Kidney tubule cell (primary cell): ENCODE measurements at places on chromosomes 1 and 21.

- peak; percentile 92 for DNase-seq
These were observed 487.3 kb downstream of the SIPA1L2 start for GRCh38 chr1:232142403-232143314.

DNA sequence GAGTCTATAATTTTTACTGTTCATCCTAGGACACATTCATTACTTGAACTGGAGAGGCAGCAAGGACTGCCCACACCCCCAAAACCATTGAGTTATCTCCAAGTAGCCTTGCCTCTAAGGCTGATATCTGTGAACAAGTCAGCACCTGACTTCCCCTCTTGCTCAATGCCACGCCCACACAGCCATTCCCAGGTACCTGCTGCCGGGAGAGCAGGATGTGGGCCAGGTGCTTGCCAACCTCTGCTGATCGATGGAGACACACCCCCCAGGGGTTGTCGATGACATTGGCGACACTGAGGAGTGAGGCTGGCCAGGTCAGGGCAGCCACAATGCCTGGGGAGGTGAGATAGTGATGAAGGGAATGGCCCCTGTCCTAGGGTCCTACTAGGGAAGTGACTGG lies 60.1 kb downstream of the TMCO4 start:
- no peak for DNase-seq

DNA sequence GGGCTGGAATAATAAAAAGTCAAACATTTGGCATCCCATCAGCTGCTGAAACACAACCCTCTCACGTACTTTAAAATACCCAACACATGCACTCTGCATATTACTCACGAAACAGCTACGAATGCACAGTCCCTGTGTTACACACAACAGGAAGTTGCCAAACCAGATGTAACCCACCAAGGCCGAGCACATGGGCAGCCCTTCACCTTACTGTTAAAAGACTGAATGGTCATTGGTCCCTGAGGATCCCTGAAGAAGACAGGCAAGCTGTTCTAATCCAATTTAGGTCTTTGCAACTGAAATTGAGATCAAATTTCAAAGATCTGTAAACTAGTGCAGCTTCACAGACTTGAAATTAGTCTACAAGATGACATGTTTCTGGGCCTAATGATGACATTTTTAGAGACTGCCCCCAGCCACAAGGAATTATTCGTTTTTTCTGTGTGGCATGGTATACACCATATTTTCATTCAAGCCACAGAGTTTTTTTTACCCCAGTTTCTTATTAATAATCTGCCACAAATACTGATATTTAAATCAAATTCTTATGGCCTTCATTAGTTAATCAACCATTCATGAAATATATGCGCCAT lies 25.6 kb upstream of the IER5 start:
- no peak for DNase-seq

DNA sequence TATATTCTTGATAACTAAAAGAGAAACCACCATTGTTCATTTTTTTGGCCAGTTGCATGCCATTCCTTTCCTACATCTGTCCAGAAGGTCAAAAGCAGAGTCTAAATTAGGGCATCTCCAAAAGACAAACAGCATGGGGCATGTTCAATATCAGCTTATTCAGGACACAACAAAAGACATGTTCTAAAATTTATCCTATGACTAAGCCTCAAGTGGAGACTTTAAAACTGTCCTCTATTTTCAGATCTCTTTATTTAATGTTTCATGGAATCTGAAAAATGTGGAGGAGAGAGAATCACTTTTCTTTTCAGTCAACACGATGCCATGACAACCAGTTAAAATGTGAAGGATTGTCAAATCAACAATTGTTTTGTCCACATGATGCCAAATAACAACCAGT lies 303.4 kb upstream of the PRMT6 start:
- DNase-seq: no peak

DNA sequence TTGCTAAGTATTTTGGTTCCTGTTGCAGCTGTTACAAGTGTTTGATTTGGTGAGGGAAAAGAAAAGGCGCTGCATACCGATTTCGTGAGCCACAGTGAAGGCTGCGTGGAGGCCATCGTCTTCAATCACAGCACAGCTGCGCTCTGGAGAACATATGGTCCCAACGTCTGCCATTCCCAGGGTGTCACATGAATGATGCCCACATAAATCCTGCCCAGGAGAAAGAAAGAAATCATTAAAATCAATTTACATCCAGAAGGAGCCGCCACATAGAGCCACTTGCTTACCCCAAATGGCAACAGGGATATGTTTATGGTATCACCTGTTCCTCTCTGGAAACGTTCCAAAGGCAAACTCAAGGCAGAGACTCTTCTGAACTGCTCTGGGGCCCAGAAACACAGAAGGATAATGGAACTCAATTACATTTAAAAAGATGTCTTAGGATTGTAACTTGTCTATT lies 12.2 kb downstream of the ADAMTS5 start:
- DNase-seq: no peak

DNA sequence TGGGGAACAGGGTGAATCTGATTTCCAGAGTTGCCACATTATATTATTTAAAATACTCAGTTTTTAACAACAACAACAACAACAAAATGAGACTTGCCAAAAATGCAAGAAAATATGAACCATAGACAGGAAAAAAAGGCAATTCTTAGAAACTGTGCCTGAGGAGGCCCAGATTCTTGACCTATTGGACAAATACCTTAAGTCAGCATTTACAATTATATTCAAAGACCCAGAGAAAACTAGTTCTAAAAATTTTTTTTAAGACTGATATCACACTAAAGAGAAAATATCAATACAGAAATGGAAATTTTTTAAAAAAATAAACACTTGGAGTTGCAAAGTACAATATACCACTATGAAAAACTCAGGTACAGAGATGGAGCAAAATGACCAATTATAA lies 152.8 kb upstream of the LYPLAL1 start:
- no peak for DNase-seq

- no peak for DNase-seq
These were observed 52.5 kb downstream of the MRPL37 start for GRCh38 chr1:54252371-54252936.

DNA sequence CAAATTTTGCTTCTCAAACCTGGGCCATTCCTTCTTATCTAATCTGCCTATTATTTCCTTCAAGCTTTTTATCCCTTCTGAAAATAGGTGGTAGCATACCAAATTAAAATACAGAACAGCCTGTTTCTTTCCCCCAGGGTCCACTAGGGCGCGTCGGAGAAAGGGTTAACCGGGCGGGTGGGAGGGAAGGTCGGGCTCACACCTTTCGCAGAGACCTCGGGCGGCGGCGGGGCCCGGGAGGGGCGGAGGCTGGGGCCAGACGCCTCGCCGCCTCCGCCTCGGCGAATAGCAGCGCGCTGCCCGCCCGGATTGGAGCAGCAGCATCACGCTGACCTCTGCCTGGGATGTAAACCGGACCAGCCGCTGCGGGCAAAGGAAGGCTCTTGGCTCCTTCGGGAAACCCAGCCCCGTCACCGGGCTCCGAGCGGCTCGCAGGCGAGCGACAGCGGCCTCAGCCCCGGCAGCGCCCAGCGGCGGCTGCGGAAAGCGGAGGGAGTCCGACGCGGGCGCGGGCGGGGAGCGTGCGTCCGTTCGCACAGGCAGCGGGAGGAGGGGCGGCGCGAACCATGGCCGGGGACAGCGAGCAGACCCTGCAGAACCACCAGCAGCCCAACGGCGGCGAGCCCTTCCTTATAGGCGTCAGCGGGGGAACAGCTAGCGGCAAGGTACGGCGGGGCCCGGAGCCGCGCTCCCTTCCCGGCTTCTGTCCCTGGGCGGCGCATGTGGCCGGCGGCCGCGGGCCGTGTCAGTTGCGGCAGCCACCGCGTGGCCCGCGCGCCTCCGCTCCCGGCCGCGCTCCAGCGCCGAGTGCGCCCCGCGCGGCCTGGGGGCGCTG lies at the start of gene UCK2:
Gene UCK2 (plus strand): TSS at position 347 of the 835 bp plus-strand sequence. CDS start 220 bp downstream, at position 567.
- DNase-seq: peak; percentile 85

DNA sequence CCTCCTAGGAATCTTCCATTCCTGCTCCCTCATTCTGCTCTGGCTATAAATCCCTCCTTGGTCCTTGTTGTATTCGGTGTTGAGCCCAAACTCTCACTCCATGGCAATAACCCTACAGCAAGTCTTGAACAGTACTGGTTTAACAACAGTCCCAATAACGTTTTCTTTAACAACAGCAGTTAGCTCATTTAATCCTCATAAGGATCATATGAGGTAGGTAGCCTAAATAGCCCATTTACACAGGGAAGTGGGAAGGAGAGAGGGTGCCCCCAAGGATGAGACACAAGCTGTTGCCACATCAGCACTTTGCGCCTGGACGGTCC lies 444 bp upstream of the AGTRAP start:
- no peak for DNase-seq

- DNase-seq: no peak
These were observed 48.9 kb upstream of the GORAB start for GRCh38 chr1:170483051-170483450.

DNA sequence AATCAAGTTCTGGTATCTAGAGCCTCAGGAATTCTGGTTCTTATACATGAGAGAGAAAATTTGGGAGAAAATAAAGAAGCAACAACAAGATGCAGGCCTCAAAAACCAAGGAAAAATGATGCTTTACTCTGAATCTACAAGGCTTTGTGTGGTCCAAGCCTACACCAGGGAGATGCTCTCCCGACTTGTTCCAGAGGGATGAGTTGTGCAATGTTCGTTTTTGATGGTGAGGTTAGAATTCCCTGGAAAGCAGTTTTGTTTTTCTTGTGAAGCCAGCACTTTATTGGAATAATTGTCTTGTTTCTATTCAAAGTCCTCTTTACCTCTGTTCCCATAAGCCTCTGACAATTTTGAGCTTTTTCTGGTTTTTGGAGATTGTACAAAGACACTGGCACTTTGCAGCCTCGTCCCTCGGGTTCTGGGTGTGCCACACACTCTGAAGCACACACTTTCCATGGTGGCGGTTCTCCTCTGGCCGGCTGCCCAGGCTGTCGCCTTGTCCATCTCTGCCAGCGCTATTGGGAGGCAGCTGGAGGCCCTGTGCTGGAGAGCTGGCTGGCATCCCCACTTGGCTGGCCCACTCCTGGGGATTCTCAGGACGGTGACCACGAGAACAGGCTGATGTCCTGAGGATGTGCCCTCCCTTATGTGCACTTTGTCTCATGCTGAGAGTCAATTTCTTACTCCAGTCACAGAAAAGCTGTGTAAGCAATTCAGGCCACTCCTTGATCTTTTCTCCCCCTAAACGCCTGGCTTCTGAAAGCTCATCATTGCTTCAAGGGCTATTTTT lies 70.2 kb downstream of the EDEM3 start:
- no peak for DNase-seq
